ENCODE measurements at places on chromosomes 6 and 20.

DNA sequence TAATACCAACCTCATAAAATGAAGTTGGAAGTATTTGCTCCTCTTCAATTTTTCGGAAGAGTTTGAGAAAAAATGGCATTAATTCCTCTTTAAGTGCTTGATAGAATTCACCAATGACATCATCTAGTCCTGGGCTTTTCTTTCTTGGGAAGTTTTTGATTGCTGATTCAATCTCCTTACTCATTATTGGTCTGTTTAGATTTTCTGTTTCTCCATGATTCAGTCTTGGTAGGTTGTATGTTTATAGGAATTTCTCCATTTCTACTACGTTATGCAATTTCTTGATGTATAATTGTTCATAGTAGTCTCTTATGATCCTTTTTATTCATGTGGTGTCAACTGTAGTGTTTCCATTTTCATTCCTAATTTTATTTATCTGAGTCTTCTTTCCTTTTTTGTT lies 176.9 kb upstream of the PRND start:
- DNase-seq = no peak

DNA sequence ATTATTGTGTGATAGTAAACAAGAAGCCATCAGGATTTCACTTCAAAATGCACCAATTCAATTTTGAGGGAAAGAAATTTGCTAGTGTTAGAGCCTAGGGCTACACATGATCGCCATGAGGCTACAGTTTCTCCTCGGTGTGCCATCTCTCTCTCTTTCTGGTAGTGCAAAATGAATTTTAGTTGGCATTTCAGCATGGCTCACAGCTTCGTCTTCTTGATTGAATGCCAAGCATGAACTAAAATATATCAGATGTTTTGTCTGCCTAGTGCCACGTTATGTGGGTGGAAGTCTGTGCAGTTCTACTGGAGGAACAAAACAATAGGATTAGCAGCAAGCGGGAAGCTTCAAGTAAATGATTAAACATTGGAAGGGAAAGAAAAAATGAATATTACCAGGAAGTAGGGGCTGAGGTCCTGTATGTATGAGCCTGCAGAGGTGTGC lies 6.8 kb upstream of the MRAP2 start:
- no peak for DNase-seq

DNA sequence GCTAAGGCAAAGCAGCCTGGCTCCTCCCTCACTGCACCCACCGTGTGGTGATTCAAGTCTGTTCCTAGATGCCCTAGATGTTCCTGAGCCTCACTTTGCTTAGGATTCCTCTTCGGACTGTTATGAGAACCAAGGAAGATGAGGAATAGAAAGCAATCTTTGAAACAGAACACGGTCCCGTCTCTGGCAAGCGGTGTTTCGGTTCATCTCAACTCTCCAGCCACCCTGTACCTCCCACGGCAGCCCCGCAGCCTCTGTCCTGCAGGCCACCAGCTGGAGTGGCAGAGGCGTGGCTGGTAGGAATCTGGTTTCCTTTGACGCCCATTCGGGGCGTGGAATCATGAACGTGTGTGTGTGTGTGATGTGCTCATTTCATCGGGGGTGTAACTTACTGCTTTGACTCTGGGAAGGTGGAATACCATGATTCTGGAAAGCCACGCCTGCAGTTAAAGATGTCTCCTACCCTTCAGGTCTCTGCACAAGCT lies 21.3 kb downstream of the PDE10A start:
- DNase-seq = no peak

DNA sequence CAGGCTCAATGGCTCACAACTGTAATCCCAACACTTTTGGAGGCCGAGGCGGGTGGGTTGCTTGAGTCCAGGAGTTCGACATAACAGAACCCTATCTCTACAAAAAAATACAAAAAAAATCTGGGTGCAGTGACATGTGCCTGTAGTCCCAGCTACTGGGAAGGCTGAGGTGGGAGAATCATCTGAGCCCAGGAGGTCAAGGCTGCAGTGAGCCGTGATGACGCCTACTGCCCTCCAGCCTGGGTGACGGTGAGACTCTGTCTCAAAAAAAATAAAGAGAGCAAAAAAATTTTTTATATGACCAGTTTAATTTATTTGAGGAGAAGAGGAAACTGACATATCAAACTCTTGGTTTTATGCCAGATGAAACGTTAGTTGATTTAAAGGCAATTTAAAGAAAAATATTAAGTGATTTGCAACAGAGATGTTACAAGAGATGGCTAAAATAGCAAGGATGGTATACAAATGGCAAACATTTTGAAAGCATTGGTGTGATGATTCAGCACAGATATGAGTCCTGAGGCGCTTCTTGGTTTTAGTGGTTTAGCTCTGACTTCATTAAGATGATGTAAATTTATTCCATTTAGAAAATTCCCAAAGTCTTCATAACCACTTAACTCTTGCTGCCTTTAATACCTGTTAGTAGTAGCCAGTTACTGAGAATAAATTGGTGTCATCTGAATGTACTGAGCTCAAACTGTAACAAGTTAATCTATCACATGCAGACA lies 17.7 kb downstream of the GTF2H5 start:
- DNase-seq = no peak

- no peak for DNase-seq
Measured at GRCh38 chr6:111536910-111537527, 54.0 kb upstream of the REV3L start.

DNA sequence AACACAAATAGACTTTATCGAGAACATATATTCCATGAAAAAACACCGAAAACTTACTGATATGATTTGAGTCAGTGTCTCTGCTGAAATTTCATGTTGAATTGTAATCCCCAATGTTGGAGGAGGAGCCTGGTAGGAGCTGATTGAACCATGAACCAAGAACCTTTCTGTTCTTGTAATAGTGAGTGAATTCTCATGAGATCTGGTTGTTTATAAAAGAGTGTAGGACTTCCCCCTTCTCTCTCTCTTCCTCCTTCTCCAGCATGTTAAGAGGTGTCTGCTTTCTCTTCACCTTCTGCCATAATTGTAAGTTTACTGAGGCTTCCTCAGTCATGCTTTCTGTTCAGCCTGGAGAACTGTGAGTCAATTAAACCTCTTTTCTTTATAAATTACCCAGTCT lies 1289.3 kb upstream of the CITED2 start:
- DNase-seq = no peak

GRCh38 chr6:27422651-27423332 lies 34.2 kb downstream of the ZNF391 start:
- no peak for DNase-seq

GRCh38 chr6:77356821-77357220 lies 106.5 kb downstream of the HTR1B start:
- no peak for DNase-seq

- no peak for DNase-seq
Measured at GRCh38 chr6:111555036-111555435, 50.6 kb downstream of the TRAF3IP2 start.

DNA sequence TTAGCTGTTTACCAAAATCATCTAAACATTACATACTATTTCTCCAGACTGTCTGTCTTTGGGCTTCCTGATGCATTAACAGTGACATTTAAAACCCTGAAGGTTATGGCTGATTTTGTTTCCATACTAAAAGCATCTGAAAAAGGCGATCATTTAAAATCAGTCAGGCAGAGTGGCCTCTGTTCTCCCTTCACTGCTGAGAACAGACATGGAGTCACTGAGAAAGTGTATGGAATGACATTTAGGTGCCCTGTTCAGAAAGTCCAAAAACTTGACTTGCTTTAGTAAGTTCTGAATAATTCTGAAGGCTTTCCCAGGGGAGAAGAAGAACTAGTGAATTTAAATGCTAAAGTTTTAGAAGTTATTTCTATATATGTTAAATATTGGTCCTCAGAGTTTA lies 83.0 kb downstream of the MAP7 start:
- no peak for DNase-seq

DNA sequence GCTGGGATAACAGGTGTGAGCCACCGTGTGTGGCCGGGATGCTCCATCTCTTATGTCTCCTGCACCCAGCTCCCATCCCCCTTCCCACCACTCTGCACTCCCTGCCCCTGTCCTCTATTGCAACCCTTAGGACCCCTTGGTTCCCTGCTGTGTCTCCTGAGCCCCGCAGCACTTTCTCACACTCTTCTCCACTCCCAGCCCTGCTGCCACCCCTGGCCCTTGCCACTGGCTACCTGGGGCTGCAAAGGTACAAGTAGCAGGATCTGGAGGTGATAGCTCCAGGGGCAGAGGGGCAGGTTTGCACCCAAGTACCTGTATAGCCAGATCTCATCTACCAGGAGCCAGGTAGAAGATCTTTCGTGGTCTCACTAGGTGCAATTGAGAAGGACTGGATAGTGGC lies 6.6 kb upstream of the CPXM1 start:
- DNase-seq = no peak

DNA sequence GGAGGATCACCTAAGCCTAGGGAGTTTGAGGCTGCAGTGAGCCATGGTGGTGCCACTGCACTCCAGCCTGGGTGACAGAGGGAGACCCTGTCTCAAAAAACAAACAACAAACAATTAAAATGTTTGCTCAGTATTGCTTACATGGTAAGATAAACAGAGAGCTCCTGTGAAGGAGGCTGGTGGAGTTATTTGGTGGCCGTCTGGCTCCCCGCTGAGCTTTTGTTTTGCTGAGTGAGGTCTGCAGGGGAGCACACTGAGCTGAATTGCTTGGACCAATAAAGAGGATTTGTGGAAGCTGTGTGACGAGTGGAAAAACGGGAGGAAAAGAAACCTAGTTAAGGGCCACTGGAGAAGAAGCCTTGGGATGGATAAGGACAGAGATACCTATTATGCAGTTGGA lies 41.1 kb upstream of the BMP6 start:
- no peak for DNase-seq

DNA sequence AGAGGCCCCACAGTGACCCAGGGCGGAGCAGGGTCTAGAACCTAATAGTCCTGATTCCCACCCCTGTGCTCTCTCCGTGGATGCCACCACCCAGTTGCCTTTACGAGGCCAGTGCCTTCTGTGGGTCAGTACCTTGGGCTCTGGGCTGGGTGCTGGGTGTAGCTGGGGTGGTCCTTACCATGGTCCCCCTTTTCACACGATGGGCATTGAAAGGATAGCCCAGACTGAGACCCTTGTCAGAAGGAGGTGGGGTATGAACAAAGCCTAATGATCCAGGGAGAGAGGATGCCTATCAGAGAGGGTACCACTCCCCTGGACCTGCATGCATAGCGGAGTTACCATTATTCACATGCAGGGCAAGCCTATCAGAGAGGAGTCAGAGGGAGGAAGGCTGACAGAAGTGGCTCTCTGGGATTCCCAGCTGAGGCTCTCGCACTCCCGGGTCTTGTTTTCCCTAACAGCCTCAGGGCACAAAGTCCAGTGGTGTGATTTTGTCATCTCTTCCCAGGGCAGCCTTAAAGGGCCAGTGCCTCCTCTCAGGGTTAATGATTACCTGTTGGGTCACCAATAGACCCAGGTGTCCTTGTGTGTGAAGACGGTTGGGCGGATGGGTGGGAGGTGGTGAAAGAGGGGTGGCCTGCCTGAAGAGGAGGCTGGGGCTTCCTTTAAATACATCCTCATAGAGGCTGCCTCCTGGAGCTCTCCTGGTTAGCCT lies 36.2 kb downstream of the VEGFA start:
- DNase-seq = no peak

DNA sequence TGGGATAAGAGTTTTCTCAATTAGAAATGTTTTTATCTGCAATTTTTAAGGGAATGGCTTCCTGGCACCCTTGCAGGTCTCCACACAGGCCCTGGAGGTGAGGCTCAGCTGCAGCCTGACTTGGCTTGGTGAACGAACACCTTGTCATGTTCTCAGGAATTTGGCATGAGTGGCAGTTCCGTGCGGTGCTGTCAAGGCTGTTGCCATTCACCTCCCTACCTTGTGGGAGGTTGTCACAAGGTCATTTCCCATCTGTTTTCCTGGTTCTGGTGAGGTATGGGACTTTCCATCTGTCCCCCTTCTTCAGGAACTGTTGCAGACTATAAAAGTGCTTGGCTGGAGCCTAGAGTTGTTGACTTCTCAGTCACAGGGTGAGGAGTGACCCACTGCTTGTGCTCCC lies 82.9 kb downstream of the ELOVL4 start:
- no peak for DNase-seq

DNA sequence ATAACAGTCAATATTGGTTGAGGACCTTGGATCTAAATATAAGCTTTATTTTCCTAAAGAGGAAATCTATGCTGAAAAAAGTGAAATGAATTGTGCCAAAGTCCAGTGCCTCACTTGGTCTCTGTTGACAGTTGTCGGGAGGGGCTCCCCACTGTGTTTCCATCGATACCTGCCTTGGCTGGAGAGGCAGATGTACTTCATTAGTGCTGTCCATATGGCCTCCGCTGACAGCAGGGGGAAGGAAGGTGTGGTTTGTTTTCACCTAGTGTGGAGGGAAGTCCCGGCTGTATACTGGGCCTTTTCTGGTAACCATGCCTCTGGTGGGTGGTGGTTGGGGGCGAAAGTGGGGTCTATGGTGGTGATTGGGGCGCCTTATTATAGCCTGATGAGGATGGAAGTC lies 42.7 kb downstream of the CD2AP start:
- no peak for DNase-seq

DNA sequence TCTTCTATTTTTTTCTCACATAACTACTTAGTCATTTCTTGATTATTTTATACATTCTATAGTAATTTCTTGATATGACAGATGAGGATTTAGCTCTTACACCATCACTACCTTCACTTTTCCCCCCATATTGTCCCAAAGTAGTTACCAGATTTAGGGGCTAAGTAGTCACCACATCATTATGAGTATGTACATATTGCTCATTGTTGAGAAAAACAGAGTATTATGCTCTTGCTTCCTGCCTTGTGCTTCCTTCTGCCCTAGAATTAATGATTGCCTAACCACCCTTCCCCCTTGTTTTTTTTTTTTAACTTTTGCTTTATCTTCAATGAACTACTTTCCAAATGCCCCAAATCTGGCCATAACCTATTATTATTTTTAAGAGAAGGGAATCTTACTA lies 6.8 kb upstream of the HLA-B start:
- no peak for DNase-seq

- no peak for DNase-seq
Measured at GRCh38 chr6:156485150-156485549, 292.0 kb upstream of the ARID1B start.

GRCh38 chr6:99138445-99138844 lies 190.7 kb upstream of the FBXL4 start:
- no peak for DNase-seq

GRCh38 chr6:153962555-153962954 lies 76.5 kb upstream of the OPRM1 start:
- DNase-seq = no peak

DNA sequence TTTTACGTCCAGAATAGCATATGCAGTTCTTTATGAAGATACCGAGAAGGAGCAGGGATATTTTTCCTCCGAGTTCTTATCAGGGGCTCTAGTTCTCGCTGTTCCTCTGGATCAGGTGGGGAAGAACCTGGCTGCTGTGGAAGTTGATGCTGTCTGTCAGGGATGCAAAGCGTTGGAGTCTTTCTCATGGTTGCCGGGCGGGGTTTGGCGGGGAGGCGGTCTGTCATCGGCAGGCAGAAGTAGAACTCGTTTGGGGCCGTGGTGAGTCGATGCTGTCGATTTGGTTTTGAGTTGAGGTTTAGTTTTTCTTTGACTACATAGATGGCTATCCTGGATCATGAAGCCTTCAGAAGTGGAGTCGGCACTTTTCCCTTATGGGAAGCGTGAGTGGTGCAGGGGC lies 691.2 kb downstream of the QKI start:
- no peak for DNase-seq

GRCh38 chr6:75381877-75382633 lies 97.5 kb upstream of the TMEM30A start:
- DNase-seq = no peak
